ENCODE measurements at places on chromosomes 5 and 9.

DNA sequence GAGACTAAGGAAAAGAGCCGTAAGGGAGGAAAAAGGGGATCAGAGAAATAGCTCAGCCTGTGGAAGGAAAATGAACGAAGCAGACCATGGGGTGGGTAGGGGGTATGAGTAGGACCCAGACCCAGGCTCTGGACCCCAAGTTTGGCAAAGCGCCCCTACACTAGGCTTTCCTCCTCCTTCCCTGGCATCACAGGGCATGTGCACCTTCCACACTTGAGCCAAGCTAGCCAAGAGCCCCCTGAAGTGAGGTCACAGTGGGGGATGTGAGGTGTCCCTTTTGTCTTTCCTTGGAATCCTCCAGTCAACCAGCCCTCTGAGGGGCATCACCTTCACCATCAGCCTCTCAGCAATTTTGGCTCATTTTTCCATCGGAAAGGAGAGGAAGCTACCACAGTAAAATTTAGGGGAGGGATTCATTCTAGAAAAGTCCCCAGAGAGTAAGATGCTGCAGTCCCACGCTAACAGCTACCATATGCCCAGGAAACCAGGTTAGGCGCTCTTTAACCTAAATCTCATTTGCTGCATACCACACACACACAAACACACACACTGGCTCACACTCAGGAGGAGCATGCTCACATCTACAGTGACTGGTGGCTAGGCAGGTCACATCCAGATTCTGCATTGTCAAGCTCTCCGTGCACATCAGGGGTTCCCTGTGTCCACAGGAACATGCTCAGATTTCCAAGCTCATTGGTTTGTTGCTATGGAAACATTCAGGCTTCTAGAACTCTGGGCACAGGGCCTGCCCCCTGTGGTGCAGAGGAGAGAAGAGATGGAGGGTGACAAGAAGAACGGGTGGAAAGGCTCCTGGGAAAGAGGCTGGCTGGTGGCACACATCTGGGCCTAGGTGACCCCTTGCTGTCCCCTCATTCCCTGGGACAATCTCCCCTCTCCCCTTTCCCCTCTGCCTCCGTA is 9.9 kb downstream of the REEP2 start:
- DNase-seq, result peak; percentile 78

DNA sequence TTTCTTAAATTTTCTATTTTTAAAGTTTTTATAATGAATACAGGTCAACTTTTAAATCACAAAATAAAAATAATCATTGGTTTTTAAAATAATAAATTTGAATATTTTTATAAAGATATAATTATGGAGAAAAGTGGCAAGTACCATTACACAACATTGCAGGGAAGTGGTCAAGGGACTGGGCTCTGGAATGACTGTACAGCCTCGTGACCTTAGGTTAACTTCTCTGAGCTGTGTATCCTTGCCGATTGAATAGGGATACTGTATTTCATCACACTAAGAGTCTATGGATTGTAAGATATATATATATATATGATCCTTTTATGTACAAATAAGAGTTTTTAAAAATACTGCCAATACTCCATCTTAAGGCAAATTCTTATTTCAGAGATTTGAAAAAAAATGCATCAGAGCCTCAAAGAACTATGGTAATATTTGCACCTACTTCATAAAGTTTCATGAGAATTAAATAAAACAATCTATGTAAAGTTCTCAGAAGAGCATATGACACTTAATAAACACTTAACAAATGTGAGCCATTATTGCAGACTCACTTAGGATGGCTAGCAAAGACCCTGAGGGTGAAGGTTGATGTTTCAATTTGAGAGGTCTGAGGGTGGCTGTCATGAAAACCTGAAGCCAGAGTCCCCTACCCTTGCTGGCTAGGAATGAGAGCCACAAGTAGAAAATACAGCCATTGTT is 136.5 kb downstream of the CCDC192 start:
- DNase-seq, result no peak

DNA sequence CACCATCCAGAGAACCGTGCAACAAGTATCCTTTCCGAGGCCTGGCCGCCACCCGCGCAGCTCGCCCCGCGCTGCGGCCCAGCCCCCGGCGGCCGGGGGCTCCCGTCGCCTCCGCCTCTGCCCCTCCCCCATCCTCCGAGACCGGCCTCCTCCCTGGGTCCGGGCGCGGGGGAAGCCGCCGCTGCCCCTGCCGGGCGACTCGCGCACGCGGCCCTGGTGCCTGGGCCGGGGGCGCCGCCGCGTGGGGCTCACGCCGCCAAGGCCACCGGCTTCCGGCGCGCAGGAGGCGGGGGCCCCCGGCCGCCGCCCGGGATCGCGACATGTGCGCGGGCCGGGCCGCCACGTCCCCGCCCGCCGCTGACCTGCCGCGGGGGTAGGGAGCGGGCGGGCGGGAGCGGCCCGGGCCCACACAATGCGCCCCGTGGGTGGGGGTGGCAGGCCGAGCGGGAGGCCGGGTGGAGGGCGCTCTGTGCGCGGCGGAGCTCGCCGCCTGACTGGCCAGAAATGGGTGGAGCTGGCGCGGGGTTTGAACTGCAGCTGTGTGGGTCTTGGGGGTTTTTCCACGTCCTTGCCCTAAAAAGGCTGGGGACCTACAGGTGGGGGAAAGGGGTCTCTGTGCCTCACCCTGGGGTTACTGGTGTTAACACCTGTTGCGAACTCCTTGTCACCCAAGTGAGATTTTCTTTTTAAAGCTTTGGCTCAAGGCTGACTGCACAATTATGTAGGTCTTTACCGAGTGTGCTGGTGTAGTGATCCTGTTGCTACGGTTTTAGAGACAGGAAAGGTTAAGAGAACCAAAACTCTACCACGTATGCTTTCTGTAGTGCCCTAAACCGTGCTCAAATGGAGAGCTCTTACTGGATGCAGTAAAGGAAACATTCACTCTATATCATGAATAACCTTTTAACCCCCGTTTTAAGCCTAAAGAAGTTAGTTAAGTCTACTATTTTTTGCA is 32.3 kb downstream of the TNPO1 start:
- peak; percentile 7 for DNase-seq

DNA sequence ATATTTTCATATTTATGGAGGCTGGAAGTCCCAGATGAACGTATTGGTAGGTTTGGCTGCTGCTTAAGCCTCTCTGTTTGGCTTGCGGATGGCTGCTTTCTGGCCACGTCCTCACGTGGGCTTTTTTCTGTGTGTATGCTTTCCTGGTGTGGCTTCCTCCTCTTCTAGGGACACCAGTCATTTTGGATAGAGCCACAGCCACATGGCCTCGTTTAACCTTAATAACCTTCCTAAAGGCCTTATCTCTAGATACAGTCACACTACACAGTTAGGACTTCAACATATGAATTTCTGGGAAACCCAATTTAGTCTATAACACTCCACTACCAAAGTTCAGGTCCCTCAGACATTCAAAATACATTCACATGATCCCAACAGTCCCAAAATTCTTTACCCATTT is 26.9 kb downstream of the NUTM2F start:
- no peak for DNase-seq

- DNase-seq, result peak; percentile 74
Observed at GRCh38 chr9:126985870-126986498, 71.4 kb downstream of the RALGPS1 start.

GRCh38 chr9:104883169-104883568 is 44.8 kb downstream of the ABCA1 start:
- DNase-seq, result no peak

DNA sequence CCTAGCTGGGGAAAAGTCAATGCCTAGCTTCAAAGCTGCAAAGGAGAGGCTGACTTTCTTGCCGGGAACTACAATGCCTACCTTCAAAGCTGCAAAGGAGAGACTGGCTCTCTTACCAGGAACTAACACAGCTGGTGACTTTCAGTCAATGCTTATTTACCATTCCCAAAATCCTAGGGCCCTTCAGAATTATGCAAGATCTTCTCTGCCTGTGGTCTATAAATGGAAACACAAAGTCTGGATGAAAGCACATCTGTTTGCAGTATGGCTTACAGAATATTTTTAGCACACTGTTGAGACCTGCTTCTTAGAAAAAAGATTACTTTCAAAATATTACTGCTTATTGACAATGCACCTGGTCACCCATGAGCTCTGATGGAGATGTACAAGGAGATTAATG is 259.4 kb downstream of the PLK2 start:
- no peak for DNase-seq

- DNase-seq, result no peak
Observed at GRCh38 chr5:108143581-108143980, 238.3 kb downstream of the FBXL17 start.

DNA sequence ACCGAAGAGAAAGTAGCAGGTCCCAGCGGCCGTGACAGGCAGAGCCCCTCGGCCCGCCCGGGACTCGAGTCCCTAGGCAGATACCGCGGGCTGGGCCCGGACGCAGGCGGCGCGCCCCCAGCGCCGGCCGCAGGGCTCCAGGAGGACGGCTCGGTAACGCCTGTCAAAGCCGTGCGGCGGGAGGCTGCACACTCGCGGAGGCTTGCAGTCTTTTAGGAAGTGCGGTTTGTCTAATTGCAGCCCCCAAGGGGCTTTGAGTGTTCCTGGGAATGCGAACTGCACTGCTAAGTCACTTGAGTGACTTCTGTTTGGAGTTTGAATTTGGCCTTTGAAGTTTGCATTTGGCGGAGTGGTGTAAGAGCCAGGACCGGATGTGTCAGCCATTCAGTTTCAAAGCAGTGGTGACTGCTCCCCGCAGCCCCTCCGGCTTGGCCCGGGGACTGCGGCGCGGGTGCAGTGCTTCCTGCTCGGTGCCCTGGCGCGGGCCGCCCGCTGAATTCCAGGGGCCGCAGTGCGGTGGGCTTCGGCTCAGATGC is 1.3 kb downstream of the MAP3K1 start:
- no peak for DNase-seq

GRCh38 chr9:14677872-14678271 is 15.4 kb downstream of the ZDHHC21 start:
- DNase-seq, result no peak

GRCh38 chr9:108041551-108041950 is 552.0 kb upstream of the KLF4 start:
- no peak for DNase-seq

GRCh38 chr9:87840134-87840533 is 42.5 kb upstream of the SPATA31E1 start:
- DNase-seq, result no peak

GRCh38 chr9:123616707-123617106 is 260.7 kb downstream of the CRB2 start:
- no peak for DNase-seq

- DNase-seq, result no peak
Observed at GRCh38 chr5:33369485-33370465, 71.0 kb upstream of the TARS1 start.

GRCh38 chr9:65426231-65426630 is 141.2 kb upstream of the FOXD4L5 start:
- no peak for DNase-seq

- no peak for DNase-seq
Observed at GRCh38 chr9:81591791-81592190, 97.6 kb downstream of the TLE1 start.

DNA sequence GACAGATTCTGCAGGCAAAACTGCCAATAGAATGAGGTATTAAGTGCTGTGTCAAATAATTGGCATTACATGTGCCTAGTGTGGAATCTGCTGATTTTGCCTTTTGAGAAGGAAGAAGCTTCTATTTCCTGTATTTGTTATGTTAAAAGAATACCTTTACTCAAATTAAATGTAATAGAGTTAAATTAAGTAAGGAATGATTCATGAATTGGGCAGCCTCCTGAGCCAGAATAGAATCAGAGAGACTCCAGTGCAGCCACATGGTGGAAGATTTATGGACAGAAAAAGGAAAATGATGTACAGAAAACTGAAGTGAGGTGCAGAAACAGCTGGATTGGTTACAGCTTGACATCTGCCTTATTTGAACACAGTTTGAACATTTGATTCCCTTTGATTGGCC is 464.4 kb upstream of the SEMA6A start:
- DNase-seq, result no peak

DNA sequence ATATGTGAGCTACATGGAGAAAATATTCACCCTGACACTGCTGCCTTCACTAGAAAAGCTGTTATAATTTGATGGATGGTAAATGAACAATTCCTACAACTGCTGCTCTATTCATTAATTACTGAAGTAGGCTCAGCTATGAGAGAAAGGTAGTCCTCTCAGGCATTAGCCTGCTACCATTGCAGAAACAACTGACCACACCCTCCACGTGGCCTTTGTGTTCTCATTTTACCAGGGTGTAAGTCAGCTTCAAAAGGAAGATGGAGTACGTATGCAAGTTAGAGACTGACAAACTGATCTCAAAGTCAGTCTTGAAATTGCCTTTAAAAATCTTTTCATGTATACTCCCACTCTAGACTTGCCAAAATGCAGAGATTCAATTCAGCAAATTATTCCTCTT is 26.3 kb upstream of the TPD52L3 start:
- no peak for DNase-seq

DNA sequence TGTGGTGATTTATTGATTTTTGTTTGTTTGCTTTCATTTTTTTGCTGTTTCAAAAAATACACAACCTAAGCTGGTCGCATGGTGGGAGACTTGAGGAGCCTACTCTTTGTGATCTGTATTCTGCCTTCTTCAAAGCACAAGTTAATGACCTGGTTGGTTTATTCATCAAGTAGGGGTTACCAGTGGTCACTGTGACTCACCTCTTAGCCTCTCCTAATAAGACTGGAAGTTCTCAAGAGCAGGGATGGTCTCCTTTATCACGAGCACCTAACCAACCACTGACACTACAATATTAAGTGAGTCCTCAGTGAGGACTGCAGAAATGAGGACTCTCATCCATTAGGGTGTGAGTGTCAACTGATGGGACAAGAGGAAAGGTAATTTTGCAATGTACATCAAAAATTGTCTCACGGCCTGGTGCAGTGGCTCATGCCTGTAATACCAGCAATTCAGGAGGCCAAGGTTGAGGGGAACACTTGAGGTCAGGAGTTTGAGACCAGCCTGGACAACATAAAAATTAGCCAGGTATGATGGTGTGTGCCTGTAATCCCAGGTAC is 13.6 kb upstream of the MTMR12 start:
- no peak for DNase-seq

GRCh38 chr9:123420592-123421111 is 64.7 kb downstream of the CRB2 start:
- DNase-seq, result no peak

DNA sequence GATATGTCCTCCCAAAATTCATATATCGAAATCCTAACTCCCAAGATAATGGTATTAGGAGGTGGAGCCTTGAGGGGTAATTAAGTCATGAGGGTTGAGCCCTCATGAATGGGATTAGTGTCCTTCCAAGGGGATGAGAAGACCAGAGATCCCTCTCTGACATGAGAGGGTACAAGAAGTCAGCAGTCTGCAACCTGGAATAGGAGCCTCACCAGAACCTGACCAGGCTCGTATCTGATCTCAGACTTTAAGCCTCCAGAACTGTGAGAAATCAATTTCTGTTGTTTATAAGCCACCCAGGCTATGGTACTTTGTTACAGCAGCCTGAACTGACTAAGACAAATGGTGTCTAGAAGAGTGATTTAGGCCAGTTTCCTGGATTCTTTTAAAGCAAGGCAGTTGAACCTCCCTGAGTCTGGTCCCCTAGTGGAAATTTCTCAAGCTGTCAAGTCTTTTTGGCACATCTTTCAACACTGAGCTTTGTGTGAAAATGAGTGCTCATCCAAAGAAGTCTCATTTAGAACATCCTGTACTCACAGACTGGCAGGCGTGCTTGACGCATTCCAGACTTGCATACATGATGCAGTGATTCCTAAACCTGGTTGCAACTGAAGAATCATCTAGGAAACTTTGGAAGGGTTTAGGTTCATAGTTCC is 254.8 kb upstream of the PPP1R2B start:
- DNase-seq, result no peak

- no peak for DNase-seq
Observed at GRCh38 chr5:52065182-52065581, 681.9 kb downstream of the ISL1 start.

GRCh38 chr5:145856285-145856818 is 16.5 kb downstream of the GRXCR2 start:
- DNase-seq, result no peak

- DNase-seq, result no peak
Observed at GRCh38 chr9:98368366-98369065, 113.1 kb upstream of the TBC1D2 start.

Data from NCI-H774 (cell line).